ENCODE measurements at places on chromosomes 5 and 9.

GRCh38 chr5:6361101-6361500, 17.2 kb downstream of the MED10 start:
- no peak for DNase-seq

DNA sequence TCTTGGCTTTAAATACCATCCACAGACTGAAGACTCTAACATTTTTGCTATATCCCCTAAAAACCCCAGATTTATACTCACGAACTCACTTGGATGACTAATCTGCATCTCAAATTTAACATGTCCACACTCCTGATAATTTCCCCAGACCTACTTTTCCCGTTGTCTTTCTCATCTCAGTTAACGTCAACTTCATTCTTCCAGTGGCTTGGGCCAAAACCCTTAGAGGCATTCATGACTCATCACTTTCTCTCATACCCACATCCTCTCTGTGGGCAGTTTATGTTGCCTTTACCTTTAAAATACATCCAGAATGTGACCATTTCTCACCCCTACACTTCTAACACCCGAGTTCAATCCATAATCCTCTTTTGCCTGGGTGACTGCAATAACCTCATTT, 96.7 kb downstream of the EDIL3 start:
- DNase-seq: no peak

- peak; percentile 37 for DNase-seq
Measured at GRCh38 chr5:5140479-5141338, 579 bp downstream of the ADAMTS16 start.

- no peak for DNase-seq
Measured at GRCh38 chr5:42760426-42760825, 3.8 kb downstream of the CCDC152 start.

DNA sequence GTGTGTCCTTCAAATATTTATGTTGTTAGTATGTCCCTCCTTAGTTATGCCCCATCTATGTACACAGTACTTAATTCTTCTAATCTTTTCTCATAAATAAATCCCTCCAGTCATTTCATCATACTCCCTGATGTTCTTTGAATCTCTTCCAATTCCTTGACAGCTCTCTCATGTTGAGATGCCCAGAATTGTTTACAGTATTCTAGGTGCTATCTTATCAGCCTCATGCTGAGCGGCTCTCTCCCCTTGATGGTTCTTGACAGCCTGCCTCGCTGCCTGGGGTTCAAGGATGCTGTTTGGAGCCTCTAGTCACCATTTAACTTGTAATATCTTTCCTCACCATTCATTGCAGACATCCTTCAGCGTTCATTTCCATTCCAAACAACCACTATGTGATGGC, 799.2 kb downstream of the BRINP1 start:
- no peak for DNase-seq

GRCh38 chr9:19221326-19221725, 9.2 kb upstream of the DENND4C start:
- DNase-seq: no peak

DNA sequence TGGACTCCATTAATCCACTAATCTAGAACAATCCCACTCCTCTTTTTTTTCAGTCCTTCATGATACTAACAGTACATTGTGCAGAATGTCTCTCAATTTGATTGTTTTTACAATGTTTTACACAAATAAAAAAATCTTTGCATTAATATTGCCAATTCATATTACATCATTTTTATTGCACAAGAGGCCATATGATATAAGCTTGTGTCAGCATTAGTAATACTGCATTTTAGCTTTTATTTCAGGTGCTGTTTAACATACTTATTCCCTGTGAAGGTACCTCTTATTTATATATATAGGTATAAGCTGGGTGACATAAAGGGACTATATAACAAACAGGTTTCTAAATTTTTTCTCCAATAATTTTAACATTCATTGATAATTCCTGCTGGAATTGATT, 737.4 kb downstream of the DNAH5 start:
- DNase-seq: no peak

- peak; percentile 55 for DNase-seq
Measured at GRCh38 chr5:82793808-82794419, 283.3 kb downstream of the TMEM167A start.

GRCh38 chr5:119810217-119810616, 180.9 kb downstream of the FAM170A start:
- no peak for DNase-seq
